ENCODE measurements at places on chromosomes 5 and 9.

DNA sequence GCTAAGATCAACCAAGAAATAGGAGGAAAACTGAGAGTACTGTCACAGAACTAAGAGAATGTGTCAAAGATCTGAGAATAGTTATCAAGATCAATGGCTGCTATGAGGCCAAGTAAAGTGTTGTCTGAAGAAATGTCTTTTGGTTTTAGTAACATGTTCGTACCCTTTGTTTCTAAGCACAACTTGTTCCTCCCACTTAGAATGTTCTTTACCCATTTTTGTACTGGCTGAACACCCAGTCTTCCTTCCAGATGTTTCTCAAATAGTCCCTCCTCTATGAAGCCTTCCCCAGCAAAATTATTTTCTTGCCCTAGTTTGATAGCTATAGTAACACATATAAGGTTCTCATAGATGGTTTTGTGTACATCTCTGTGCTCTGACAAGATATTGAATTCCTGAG lies 191.5 kb downstream of the WDR70 start:
- no peak for DNase-seq

DNA sequence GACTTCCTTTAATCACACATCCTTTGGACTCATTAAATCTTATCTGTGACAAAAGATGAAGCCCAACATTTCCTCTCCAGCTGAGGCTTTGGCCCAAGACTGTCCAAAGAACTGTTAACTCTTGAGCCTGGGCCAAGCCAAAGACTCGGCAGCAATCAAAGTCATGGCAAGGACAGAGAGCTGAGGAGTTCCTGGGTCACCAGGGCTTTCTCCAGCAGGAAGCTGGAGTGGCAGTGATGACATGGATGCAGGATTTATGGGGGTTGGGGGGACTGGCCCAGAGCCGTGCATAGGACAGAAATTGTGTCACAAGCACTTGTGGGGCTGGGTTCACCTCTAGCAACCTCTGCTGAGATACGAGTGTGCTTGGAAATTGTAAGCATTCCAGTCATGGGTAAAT lies 440.3 kb downstream of the PLK2 start:
- no peak for DNase-seq

DNA sequence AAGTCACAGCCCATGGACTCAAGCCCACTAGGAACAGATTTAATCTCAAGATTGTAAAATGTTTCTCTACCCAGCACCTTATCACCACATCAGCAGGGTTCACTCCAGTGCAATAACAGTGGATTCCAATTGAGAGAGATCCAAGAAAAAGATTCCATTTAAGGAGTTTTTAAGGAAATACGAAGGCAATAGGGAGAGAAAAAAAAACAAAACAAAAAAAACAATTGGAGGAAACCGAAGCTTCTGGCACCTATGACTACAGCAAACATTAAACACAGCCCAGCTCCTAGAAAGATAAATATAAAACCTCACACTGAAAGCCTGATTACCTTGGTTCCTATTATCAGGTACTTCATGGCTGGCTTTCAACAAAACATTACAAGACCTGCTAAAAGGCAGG lies 192.7 kb downstream of the DAB2IP start:
- DNase-seq: no peak

GRCh38 chr9:131253891-131254491 lies 22.3 kb downstream of the FAM78A start:
- no peak for DNase-seq

GRCh38 chr5:176185133-176185733 lies 53.0 kb upstream of the SIMC1 start:
- no peak for DNase-seq

DNA sequence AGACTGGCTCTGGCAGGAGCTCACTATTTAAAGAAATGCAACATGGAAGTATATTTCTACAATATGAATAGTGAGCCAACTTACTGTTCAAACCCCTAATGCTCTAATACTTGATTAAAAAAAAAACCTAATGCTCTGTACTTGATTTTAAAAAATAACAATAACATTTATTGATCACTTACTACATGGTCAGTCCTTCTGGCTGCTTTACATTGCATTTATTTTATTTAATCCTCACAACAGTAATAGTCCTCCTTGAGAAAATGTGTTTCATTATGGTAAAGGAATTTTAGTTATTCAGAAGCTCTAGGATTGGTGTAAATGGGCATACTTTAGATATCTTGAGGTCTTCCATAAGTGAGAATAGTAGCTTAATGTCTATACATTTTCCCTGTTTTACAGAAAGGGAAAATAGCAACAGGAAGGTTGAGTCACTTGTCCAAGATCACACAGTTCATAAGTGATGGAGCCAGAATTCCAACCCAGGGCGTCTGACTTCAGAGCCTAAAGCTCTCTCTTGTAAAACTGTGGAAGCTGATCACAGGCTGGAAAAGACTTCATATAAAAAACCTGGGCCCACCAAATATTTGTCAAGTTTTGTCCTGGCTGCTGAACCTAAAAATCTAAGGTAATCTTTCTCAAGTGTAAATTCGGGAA lies 1.0 kb downstream of the STARD4 start:
- no peak for DNase-seq

DNA sequence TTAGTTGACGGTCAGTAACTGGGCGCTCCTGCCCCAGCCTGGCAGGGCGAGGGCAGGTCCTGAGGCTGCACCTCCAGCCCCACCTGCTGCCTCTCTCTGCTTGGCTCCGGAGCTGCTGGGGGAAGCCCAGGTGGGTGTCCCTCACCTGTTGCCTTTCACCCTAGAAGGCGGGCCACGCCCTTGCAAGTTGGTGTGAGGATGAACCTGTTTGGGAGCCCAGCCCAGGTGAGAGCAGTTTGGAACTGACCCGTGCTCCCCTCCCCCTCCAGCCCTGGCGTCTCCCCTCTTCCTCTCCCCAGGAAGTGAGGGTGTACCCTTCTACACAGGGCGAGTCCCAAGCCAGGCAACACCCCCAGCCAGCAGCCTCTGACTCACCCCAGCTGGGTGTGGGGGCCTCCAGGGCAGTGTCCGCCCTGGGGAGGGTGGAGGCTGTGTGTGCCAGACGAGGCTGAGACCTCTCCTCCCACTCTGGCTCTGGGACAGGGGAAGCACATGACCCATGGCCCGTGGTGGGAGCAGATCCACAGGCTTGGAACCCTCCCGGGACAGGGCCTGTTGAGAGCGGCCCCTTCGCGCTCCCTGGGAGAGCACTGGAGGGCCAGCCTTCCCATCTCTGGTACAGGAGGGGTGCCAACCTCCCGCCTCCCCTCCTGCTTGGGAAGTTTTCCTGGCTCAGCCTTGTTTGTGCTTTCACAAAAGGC lies 10.4 kb downstream of the LRRC8A start:
- peak; percentile 17 for DNase-seq

DNA sequence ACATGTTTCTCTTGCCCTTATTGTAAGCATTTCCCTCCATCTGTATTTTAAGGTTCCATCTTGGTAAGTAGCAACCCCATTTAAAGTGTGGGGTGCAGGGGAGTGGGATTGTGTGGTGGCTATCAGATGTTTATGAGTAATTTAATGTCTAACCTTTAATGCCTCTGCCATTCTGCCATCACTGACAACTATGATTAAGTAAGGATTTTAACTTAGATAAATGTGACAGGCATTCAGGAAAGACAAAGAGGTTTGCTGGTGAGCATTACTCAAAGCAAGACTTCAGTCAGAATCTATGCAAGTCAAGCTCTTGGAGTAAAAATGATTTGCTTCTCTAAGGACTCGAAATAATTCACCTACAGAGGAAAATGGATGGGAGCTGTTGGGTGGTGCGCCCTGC lies 143.0 kb downstream of the NXNL2 start:
- no peak for DNase-seq

GRCh38 chr9:134962065-134962972 lies 44.6 kb upstream of the FCN1 start:
- DNase-seq: no peak

- no peak for DNase-seq
Measured at GRCh38 chr9:17699615-17700330, 120.9 kb downstream of the SH3GL2 start.

GRCh38 chr9:81123526-81123925 lies 565.8 kb downstream of the TLE1 start:
- DNase-seq: no peak

GRCh38 chr5:147746986-147747385 lies 35.5 kb downstream of the JAKMIP2 start:
- DNase-seq: no peak

- DNase-seq: no peak
Measured at GRCh38 chr5:1067141-1068121, 44.4 kb downstream of the SLC12A7 start.
